ENCODE measurements at places on chromosomes 12 and 14.

DNA sequence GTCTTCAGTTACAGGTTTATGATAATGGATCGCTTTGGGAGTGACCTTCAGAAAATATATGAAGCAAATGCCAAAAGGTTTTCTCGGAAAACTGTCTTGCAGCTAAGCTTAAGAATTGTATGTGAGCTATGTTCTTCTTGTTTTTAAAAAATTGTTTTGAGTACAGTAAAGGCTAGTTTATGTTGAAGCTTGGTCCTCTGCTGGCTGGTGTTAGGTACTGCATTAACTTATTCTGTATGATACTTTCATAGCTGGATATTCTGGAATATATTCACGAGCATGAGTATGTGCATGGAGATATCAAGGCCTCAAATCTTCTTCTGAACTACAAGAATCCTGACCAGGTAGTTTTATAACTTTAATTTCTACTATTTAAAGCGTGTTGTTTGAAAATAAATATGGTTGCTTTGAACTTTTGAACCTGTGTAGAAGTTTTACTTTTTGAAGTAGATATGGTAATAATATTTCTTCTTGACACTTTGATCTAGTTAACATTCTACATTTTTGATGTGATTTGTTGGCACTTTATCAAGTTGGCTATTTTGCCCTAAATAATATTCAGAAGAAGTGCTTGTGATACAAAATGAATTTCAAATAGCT is 55.7 kb downstream of the VRK1 start:
- no peak for DNase-seq

DNA sequence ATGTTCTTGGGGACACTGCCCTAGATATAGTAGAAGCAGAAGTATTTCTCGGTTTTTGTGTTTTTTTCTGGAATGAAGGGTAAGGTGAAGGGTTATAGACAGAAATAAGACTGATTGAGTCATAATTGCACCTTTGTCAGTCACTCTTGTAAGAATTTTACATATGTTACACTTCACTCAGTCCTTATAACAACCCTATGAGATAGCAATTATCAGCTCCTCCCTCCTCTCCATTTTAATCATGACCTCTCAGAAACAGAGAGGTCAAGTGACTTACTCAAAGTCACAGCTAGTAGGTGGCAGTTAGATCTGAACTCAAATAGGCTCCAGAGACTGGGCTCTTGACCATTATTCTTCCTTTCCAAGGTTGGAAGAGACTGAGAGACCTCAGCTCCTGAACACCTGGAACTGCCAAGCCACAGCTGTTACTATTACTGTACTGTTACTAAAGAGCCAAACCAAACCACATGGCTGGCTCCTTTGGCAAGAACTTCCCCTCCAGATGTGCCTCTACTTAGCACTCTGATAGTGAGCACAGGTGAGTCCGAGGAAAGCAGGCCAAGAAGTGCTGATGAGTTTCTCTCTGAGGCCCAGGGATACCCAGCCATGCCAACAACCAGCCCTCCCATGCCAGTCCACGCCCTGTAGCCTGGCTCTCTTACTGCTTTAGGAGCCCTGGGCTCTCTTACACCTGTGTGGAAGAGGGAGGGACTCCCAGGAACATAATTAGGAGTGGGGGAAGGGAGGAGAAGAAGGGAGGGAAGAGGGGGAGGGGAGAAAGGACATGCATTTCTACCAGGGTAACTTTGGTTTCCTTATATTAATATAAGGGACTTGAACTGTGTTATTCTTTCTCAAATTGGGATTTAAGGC is 121.3 kb downstream of the CRADD start:
- no peak for DNase-seq

DNA sequence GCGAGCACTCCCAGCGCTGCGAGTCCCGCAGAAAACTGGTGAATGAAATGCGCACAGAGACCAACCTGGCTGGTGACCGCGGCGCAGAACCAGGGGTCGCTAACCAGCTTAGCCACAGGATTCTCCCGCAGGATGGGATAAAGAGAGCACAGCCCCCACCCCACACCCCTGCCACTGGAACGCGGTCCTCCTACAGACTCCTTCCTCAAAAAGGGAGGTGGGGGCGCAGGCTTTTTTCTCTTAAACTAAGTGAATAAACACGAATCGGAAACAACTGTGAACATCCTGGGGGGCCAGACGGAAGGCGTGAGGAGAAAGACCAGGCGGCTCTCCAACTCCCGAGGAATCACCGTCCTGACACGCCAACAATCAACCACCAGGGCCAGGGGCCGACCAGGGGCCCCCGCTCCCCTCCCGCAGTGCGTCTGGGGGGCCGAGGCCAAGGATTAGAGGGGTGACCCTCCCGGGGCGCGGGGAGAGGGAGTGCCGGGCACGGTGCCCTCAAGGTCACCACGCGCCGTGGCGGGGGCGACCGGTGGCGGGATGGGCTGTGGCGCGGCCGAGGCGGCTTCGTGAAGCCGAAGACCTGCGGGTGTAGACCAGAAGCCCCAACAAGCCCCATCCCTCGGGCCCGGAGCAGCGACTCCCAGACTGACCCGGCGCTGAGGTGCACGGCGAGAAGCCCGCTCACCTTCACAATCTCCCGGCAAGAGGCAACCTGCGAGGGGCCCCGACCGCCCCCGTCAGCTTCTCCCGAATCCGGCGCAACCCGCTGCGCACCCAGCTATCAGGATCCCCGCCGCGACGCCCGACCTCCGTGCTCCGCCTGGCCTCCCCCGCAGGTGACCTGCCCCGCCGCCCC is 704 bp downstream of the ATP2B1 start:
- DNase-seq: no peak

GRCh38 chr12:99600388-99600787 is 47.2 kb upstream of the GARIN6 start:
- DNase-seq: no peak

- DNase-seq: no peak
Measured at GRCh38 chr14:72649603-72650227, 244.2 kb downstream of the DPF3 start.

GRCh38 chr12:37672655-37673260 is 643.8 kb upstream of the ALG10B start:
- DNase-seq: no peak

GRCh38 chr14:95759941-95760340 is 46.0 kb upstream of the TCL1A start:
- no peak for DNase-seq

DNA sequence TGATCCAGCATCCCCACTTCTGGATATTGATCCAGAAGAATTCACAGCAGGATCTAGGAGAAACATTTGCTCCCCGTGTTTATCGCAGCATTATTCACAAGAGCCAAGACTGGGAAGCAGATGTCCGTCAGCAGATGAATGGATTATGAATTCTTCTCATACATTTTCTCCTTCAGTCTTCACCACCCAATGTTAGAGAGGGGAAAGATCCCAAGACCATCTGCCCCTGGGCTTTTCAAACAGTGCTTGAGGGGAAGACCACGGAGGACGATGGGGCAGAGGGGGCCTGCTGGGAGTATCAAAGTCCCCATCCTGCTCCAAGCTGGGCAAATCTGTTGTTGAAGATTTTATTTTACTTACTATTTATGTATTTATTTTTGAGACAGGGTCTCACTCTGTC is 41.1 kb downstream of the SERPINA3 start:
- DNase-seq: no peak

GRCh38 chr14:24741871-24742270 is 107.9 kb upstream of the GZMB start:
- no peak for DNase-seq

DNA sequence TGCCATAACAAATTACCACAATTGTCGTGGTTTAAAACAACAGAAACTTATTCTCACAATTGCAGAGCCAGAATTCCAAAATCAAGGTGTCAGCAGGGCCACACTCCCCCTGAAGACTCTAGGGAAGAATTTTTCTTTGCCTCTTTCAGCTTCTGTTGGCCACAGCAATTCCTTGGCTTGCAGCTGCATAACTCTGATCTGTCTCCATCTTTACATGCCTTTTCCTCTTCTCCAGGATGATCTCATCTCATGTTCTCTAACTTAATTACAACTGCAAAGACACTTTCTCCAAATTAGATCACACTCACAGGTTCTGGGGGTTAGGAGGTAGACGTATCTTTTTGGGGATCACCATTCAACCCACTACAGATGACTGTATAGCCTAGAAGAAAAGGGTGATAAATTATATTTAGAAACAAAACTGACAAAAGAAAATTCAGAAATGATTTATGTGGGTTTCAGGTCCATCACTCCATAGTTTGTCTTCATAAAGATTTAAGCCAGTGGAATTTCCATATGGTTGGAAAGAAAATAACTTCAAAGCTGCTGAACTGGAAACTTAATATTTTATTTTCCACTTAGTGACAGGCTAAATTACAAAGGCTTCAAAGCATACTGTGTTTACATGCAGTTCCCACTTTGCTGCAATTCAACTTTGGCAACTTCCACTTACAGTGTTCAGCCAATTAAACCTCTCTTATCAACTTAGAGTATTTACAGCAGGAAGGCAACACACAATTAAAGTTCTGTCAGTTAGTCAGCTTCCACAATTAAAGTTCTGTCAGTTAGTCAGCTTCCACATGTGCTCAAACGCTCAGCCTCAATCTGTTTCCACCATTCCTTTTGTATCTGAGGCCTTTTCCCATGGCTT is 213.3 kb downstream of the EPS8 start:
- DNase-seq: no peak

GRCh38 chr12:53677016-53677799 is 1.3 kb upstream of the ATP5MC2 start:
- no peak for DNase-seq

- no peak for DNase-seq
Measured at GRCh38 chr12:81692008-81692407, 67.1 kb downstream of the PPFIA2 start.

GRCh38 chr12:94616203-94616729 is 34.1 kb downstream of the TMCC3 start:
- no peak for DNase-seq

DNA sequence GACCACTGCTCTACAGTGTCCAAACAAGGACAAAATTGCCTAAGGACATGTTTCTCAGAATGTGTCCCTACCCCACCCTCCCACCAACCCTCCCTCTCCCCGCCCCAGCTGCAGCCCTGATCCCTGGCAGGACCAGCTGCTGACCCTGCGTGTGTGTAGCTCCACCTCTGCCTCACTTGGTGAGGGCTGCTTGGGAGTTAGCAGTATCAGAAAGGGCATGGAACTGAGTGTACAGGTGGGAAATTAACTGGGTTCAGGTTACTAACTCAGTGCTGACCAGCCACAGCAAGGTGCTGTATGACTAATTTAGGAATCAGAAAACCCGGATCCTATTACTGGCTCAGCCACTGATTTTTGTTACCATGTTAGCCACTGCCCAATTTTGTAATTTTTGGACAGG is 11.3 kb upstream of the PLEKHD1 start:
- no peak for DNase-seq

GRCh38 chr14:50943261-50943942 is 881 bp downstream of the PYGL start:
- no peak for DNase-seq

DNA sequence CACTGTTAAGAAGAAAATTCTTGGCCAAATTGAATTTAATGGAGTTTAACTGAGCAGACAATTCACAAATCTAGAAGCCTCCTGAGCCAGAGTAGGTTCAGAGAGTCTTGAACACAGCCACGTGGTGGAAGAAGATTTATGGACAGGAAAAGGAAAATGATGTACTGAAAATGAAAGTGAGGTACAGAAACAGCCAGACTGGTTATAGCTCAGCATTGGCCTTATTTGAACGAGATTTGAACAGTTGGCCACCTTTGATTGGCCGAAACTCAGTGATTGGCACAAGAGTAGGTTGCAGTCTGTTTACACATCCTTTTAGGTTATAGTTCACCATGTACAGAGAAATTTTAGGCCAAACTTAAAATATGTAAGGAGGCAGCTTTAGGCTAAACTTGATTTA is 9.9 kb downstream of the OAS2 start:
- DNase-seq: no peak

GRCh38 chr12:122875590-122876220 is 20.2 kb downstream of the VPS37B start:
- no peak for DNase-seq

DNA sequence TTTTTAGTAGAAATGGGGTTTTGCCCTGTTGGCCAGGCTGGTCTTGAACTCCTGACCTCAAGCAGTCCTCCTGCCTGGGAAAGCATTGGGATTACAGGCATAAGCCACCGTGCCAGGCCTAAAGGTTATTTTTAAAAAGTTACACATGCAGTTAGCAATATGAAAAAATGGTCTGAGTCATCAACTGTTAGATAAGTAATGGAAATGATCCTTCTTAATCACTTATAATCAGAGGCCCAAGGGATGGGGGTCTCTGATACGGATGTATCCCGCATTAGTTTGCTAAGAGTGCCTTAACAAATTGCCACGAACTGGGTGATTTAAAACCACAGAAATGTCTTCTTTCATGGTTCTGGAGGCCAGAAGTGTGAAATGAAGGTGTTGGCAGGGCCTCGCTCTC is 54.1 kb upstream of the FERMT2 start:
- DNase-seq: no peak

DNA sequence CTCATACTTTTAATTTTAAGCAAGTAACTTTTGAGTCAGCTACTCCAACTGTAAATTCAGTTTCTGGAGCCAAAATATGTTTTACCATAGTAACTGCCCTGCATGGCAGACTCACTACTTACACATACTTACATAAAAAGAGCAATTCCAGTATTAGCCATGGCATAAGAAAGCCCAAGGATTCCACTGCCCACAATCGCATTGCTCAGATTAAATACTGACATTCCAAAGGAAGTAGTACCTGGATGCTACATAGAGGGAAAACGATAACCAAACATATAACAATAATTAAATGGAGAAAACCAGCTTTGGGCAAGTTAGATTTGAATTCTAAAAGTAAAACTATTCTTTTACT is 2.2 kb downstream of the SLC38A2 start:
- DNase-seq: no peak

- no peak for DNase-seq
Measured at GRCh38 chr14:20714593-20715250, 26.2 kb downstream of the ANG start.

GRCh38 chr14:91511043-91511383 is 903 bp upstream of the PPP4R3A start:
- no peak for DNase-seq

GRCh38 chr14:89866458-89866857 is 88.1 kb downstream of the EFCAB11 start:
- no peak for DNase-seq

DNA sequence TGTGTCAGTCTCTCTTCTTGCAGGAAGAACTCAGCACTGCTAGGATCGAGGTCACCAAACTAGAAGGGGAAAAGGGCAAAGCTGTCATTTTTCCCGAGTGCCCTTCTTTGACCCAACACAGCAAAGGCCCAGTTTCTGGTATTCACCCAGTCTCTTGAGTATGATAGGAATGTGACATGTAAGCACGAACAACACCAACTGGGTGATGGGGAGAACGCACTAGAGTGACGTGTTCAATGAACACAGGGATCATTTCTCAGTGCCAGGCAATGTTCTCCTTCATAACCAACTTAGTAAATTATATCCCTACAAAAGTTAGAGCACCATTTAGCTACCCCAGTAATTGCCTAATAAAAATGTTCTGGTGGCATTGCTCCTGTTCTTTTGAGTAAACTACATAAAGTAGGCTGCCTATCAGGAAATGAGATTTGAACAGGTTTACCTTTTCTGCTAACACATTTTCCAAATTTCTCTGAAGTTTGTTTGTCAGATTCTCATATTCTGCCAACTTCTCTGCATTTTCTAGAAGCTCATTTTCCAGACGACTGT is 64.5 kb downstream of the NIN start:
- DNase-seq: no peak

- no peak for DNase-seq
Measured at GRCh38 chr14:85987907-85988306, 458.0 kb downstream of the FLRT2 start.

Measured in NCI-H1048 (cell line).